ENCODE measurements at places on chromosomes 6 and 20.

- no peak for DNase-seq
These were observed 32.4 kb downstream of the NFATC2 start for GRCh38 chr20:51510169-51510568.

DNA sequence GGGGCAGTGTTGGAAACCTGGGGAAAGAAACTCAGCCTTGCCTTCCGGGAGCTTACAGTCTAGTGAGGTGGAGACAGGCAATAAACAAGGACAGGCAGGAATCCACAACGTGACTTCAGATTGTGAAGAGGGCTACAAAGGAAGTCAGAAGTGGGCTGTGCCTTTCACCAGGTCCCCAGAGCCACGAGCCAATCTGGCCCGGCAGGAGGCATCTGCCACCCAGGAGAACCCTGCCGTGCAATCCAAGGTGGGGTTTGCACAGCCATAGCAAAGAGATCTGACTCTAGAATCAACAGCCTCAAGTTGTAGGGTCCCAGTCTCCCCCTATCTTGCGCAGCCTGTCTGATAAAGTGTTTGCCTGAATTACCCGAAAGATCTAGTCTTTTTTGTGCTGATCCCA, 5.5 kb downstream of the SLC32A1 start:
- DNase-seq: no peak

GRCh38 chr20:19903168-19903811, 113.9 kb upstream of the NAA20 start:
- no peak for DNase-seq

- DNase-seq: no peak
These were observed 4.3 kb downstream of the ILRUN start for GRCh38 chr6:34692280-34692679.

Measured in activated T-cell treated with anti-CD3 and anti-CD28 coated beads for 1 hour (primary cell).